ENCODE measurements at places on chromosomes 3 and 15.
A peak's percentile ranks its signal among the peaks of the same experiment; 100 is the strongest.

DNA sequence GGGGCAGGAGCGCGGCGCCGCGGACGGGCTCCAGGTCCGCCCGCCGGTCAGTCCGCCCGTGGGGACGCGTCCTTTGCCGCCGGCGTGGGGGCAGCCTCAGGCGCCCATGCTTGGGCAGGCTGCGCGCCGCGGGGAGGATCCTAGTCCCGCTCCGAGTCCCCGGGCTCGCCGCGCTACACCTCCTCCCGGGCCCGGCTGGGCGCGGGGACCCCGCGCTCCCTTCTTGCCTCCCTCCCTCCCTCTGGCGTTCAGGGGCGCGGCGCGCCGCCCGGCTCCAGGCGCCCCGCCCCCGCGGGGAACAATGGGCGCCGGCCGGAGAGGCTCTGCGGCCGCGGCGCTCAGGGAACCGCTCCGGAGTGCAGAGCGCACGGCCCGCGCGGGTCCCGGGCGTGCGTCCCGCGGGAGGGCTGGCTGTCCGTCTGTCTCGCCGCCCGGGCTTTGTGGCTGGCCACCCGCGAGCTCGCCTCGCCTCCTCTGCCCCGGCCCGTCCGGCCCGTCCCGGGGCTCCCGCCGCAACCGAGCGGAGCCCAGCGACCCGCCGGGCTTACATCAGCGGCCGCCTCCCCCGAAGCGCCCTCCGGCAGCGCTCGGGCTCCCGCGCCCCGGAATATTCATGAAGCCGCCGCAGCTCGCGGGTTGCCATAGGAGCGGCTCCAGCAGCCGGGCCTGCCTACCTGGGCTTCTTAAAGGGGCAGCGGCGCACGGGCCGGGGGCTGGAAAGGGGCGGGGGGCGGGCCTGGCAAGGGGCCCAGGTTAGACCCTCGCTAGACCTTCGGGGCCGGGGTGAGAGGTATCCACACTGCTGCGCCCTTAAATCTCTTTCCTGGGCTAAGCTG, at the start of gene HCN4:
HCN4 (minus strand) TSS at position 658 of the 836 bp plus-strand sequence. CDS start 688 bp downstream, outside the sequence.
- DNase-seq, result no peak

- no peak for DNase-seq
These were observed 46.1 kb downstream of the IQSEC1 start for GRCh38 chr3:13027154-13027553.

- no peak for DNase-seq
These were observed 1.7 kb downstream of the TBC1D5 start for GRCh38 chr3:17740721-17741141.

- no peak for DNase-seq
These were observed 614.0 kb upstream of the AGTR1 start for GRCh38 chr3:148083526-148084182.

GRCh38 chr3:47780741-47781684, 680 bp downstream of the SMARCC1 start:
- DNase-seq, result peak; percentile 73

GRCh38 chr3:108834551-108834950, 12.0 kb downstream of the TRAT1 start:
- peak; percentile 43 for DNase-seq

GRCh38 chr3:24359645-24360462, 134.8 kb downstream of the THRB start:
- DNase-seq, result no peak

DNA sequence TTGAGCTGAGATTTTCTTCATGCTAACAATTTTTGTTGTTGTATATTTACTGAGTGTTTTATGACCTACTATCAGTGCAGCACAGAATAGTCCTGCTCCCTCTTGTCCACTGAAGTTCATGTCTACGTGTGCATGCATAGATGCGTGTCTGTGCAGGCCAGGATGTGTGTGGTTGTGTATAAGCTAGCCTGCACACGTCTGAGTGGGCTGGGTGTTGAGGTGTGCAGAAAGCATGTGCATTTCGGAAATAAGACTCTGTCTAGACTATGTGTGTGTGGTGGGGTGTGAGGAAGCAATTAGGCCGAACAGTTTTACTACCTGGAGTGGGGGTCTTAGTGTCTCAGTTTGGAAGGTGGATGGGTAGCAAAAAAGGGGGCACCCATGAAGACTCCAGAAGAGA, 39.2 kb downstream of the ATP2B2 start:
- no peak for DNase-seq

GRCh38 chr15:78174401-78174800, 25.2 kb downstream of the IDH3A start:
- no peak for DNase-seq

- DNase-seq, result no peak
These were observed 146.7 kb downstream of the FBN1 start for GRCh38 chr15:48498828-48499227.

DNA sequence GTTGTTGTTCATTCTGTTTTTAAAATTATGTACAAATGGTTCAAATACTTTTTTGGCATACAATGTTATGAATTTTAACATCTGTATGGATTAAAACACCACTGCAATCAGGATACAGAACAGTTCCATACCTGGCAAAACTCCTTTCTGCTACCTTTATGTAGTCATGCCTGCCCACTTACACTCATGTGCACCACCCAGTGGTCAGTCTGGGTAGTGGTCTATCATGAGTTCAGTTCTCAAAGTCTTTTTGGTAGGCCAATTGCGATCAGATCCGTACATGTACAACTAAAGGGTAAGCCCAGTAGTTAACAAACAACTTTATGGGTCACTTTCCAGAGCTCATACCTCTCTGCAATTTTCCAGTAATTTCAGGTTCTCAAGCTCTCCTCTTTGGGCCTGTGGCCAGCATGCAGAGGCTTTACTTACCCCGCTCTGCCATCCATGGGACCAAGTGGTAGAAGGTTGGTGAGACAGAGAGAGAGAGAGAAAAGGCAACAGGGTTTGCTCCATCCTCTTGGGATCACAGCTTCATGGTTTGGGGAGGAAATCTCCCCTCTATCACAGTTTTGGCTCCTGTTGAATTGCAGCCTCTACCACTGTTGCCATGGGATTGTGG, 63.9 kb upstream of the FAM98B start:
- DNase-seq, result peak; percentile 48

- peak; percentile 34 for DNase-seq
These were observed 75.2 kb downstream of the NEO1 start for GRCh38 chr15:73127302-73127936.

GRCh38 chr3:9809239-9809614, 835 bp upstream of the TTLL3 start:
- peak; percentile 13 for DNase-seq

GRCh38 chr3:31743331-31744089, 210.8 kb downstream of the STT3B start:
- no peak for DNase-seq

GRCh38 chr3:134018850-134019249, 10.9 kb downstream of the SLCO2A1 start:
- no peak for DNase-seq

- DNase-seq, result no peak
These were observed 39.0 kb upstream of the IGF1R start for GRCh38 chr15:98609144-98609852.

- DNase-seq, result no peak
These were observed 51.2 kb downstream of the HACD2 start for GRCh38 chr3:123533554-123534159.

DNA sequence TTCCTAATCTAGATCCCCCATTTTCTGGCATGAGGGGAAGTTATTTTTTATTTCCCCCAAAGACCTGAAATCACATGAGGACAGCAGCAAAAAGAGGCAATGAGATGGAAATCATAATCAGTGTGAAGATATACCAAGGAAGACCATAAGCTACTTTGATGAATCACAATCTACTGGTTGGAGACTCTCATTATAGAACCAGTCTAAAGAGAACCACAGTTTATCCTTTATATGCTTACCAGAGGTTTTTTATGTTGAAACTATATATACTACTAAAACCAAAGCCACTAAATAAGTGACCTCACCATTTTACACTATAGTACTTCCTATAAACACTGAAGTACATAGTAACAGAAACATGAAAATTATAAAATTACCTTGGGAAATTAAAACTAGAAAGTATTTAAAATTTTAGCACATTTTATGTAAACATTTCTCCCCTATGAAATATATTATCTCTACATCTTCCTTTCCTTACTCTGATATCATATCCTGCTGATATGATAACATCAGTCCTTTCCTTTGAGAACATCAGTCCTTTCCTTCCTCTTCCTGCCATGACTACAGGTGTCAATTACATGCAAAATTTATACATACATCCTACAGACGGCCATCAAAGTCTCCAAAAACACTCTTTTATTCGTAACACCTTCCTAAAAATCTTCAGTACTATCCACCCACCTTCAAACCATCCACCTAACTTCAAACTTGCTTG, 71.8 kb downstream of the PHC3 start:
- DNase-seq, result no peak

GRCh38 chr15:89642106-89642505, 13.2 kb downstream of the KIF7 start:
- DNase-seq, result no peak

GRCh38 chr3:45365060-45365459, 23.3 kb upstream of the LARS2 start:
- DNase-seq, result no peak

- DNase-seq, result no peak
These were observed 13.2 kb downstream of the PFKFB4 start for GRCh38 chr3:48543271-48543866.

DNA sequence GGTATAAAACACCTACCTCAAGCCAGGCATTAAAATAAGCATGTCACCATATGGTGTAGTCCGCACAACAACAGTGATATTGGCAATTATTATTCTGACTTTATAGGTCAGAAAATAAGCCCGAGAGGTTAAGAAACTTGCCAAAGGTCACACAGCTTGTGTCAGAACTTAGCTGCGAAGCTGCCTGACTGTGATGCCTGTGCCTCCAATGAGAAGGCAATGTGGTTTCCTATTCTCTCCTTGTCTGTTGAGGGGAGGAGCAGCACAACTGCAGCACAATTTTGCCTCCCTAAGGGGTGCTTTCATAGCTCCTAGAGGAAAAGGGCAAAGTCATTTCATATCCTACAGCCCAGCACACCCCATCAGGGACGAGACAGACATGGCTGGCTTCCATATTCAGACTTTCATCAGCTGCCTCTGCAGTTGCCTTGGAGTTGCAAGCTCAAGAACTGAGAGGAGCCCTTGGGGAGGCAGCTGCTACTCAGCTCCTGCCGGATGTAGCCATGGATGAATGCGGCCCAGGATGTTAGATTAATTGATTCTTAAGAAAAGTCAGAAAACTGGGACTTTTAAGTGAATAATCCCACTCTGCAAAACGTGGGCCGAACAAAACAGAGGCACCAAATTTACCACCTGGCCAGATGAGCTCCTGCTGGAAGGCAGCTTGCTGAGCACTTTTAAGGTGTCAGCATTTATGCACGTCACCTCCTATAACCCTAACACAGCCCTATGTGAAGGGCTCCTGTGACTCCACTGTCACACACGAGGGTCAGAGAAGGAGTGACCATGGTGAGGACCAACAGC, 38.5 kb downstream of the MYO5C start:
- DNase-seq, result no peak

- no peak for DNase-seq
These were observed 53.3 kb downstream of the PPP2R3A start for GRCh38 chr3:136018876-136019275.

- peak; percentile 56 for DNase-seq
These were observed 7.3 kb downstream of the RAB27A start for GRCh38 chr15:55282284-55282833.
